ENCODE measurements at places on chromosomes 7 and 10.
A peak's percentile ranks its signal among the peaks of the same experiment; 100 is the strongest.

- DNase-seq = peak; percentile 23
Measured at GRCh38 chr10:60908031-60908430, 36.0 kb downstream of the RHOBTB1 start.

GRCh38 chr10:106576534-106576933 lies 588.0 kb downstream of the SORCS1 start:
- no peak for DNase-seq

- DNase-seq = no peak
Measured at GRCh38 chr7:11726794-11727155, 105.2 kb downstream of the THSD7A start.

DNA sequence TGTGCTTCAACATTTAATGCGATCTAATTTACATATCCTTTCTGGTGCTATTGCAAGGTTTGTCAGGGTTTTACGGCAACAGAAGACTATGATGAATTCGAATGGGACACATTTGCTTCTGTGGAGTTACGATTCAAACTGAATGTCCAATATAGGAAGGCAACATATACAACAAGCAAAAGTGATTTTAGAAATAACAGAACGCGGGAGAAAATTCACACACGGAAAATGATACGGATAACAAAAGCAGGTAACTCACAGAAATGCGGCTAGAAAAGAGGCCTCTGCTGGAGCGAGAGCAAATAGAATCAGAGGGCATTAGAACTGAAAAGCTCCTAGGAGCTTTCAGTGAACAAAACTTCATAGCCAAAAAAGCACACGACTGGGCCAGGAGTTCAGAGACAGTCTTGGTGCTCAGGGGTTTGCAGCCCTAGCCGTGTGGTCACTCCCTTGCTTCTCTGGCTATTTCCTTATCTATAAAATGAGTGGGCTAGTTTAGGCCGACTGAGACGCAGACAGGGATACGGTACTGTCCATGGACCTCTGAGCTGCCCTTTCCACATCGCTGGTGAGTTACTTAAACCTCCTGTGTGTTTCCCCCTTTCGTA lies 557 bp upstream of the TAX1BP1 start:
- DNase-seq = no peak

- peak; percentile 93 for DNase-seq
Measured at GRCh38 chr7:44322631-44323363, 2.6 kb downstream of the CAMK2B start.

- no peak for DNase-seq
Measured at GRCh38 chr7:13139436-13139835, 452.0 kb downstream of the ARL4A start.

DNA sequence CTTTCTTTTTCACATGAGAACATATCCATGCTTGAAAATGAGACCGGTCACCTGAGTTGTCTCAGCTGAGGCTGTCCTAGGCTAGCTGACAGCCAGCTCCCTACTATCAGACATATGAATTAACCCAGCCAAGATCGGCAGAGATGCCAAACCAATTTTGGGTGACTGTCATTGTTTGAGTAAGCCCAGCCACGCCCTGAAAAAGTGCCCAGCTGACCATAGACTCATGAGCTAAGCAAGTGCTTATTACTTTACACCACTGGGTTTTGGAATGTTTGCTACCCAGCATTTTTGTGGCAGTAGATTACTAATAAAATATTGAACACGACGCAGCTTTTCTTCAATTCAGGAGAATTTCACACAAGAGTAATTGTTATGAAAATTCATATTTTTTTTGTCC lies 265.2 kb upstream of the LYZL1 start:
- no peak for DNase-seq

- no peak for DNase-seq
Measured at GRCh38 chr10:49116509-49117375, 1.4 kb upstream of the VSTM4 start.

GRCh38 chr10:28678687-28679457 lies 1.6 kb downstream of the BAMBI start:
- no peak for DNase-seq

DNA sequence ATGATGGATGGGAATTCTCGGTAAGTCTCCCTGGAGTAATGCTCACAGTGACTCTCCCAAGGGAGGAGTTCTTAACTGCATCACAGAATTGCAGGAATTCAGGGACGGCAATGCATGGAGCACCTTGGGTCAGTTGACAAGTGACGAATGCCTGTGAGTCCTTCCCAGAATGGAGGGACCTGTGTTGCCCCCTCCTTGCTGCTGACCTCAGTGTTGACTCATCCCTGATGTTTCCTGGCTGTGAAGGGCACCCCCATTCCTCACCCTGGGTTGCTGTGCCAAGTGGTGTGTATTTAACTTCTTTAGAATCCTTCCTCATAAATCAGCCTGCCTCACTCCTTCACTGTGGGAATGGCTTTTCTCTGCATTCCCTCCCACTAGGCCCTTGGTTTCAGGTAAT lies 98.9 kb downstream of the LRMDA start:
- DNase-seq = no peak

- no peak for DNase-seq
Measured at GRCh38 chr7:156049366-156049765, 237.1 kb upstream of the SHH start.

- DNase-seq = peak; percentile 79
Measured at GRCh38 chr7:100694098-100694745, at the start of gene GIGYF1. Gene GIGYF1 (minus strand): TSS chr7:100694250. CDS start chr7:100688238, 6,012 bp downstream.

- DNase-seq = no peak
Measured at GRCh38 chr10:128763588-128763987, 637.4 kb upstream of the MKI67 start.

DNA sequence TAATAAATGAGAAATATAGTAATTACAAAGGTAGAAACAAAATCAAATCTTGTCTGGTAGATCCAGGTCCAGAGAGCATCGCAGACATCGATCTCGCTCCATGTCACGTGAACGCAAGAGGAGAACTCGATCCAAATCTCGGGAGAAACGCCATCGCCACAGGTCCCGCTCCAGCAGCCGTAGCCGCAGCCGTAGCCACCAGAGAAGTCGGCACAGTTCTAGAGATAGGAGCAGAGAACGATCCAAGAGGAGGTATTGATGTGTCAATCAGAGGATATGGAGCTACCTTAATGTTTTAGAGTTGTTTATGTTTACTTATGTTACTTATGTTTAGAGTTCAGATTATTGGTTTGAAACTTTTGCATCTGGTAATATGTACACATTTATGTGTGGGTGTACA lies 57.8 kb downstream of the LUC7L2 start:
- DNase-seq = no peak

DNA sequence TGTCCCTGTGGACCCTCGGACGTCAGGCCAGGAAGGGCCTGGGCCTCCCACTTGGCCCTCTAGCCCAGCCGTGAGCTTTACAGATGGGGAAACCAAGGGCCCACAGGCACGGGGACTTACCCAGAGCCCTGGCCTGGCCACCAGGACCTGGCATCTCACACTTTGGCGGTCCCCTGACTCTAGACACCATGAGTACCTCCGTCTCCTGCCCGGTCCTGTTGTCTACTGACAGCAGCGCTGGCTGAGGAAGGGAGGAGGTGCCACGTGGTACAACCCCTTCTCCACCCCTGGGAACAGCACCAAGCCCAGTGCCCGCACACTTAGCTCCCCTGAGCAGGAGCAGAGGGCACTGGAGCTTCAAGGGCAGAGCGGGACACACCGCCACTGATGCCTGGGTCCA lies 26.1 kb downstream of the ADGRA1 start:
- DNase-seq = no peak

DNA sequence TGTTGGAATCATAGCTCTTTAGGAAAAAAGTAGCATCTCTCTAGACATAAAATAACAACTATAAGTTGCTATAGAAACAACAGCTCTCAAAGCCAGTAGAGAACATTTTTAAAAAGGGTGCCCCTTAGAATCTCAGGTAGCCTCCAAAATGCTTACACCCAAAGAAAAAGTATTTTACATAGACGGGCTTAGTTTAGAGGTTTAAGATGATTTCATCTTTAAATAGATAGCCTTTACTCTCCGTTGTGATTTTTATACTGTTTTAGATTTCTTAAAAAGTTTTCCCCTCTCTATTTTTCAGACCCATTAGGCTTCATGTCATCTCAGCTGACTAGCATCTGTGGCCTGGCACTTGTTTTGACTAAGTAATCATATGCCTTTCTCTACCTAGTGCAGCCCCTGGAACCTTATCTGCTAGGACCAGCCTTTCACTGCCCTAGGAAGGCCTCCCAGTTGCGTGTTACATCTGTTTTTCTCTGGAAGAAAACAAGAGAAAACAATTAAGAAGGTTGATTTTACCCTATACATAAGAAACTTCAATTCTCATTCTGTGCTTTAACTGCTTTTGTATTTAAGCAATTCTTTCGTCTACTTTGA lies 6.9 kb upstream of the BPGM start:
- no peak for DNase-seq

DNA sequence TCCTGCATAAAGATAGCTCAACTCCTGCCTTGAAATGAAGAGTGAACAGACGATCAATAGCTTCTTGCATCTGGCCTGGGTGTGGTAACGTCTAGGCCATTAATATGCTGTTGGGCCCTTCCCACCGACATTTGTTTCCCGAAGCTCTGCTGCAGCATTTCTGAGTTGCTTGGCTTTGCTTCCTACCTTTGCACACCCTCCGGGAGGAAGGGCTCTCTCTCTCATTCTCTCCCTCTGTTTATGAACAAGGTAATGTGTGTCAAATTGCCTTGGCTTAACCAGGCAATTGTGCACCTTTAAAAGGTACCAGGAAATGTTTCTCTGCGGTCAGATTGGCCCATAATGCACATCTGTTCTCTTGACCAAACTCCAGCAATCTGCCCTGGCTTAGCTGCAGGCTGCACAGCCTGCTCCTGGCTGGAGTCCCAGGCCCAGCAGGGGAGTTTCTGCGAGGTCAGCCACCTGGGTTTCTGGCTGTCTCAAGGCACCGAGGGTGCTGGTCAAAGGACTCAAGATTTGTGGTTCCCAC lies 223.7 kb downstream of the SNX10 start:
- DNase-seq = no peak
